Activated CD8-positive, alpha-beta memory T cell treated with anti-CD3 and anti-CD28 coated beads, Interleukin-2, amount 50 U/mL, for 48 hours (primary cell): ENCODE measurements at places on chromosomes 2 and 18.

DNA sequence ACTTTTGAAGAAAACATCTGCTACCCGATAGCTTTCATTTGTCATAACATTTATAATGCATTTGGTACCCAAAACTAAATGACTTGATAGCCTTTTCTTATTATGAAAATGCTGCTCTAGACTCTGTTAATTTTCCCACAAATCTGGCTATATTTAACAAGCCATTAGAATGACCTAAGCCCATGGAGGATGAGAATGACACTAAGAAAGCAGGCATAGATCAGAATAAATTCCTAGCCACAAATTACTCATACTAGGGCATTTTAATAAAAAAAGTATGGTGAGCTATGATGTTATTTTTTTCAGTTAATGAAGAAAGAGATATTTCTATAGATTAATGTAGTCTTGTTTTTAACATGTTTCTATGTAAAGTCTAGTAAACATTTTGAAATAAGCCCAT, 1728.3 kb downstream of the SUCLG1 start:
- DNase-seq: no peak

DNA sequence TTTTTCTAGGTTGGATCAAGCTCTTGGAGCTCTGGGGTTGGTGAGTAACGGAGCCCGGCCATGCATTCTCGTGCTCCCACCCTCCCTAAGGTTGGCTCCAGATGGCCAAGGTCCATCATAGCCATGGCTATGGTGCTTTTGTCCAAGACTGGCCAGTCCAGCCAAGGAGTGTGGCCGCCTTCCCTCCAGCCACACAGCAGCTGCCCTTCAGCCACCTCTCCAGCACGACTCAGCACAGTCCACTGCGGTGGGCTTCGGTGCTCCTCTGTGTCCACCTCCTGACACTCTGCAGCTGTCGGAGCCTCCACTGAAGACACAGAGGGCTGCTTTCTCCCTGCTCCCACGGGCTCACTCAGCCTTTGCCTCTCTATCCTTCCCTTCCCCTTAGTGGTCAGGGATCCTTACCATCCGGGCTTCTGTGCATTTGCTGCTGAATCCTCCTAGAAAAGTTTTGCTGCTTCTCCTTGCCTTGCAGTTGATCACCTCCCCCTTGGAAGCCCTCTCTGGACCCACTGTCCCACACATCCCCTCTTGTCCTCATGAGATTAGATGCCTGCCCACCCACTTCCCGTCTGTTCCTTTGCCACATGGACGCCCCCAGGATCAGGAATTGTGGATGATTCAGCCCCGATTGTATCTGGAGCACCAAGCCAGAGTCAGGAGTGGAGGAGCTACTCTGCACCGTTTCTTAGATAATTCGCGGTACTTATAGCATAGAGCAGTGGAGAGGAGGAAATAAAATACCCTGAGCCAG, 177.1 kb upstream of the COPS8 start:
- no peak for DNase-seq

DNA sequence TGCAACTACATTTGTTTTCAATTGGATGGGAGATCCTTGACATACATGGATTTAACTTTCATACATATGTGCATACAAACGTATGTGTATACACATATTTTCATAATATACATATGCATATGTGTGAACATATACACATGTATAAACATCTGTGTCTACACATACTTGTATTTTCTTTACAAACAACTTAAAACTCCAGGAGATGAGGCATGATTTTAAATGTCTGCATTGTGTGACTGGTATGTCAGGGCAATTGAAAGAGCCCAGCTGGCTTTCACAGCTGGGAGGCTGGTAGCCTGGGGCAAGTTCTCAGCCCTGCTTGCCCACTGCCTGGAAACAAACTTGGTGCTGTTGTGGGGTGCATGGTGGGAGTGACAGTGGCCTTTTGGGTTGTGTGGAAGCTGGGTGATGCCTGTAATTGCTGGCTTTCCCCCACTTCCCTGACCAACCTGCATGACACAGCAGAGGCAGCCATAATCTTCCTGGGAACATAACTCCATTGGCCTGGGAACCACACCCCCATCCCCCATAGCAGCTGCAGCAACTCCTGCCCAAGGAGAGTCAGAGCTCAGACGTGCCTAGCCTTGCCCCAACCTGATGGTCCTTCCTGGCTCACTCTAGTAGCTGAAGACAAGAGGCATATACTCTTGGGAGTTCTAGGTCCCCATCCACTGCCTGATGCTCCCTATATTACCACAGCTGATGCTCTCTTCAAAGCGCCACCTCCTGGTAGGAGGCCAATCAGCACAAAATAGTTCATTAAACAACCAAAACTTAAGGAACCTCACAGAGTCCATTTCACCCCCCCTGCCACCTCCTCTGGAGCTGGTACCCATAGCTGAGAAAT, 158.3 kb downstream of the CERS6 start:
- no peak for DNase-seq

DNA sequence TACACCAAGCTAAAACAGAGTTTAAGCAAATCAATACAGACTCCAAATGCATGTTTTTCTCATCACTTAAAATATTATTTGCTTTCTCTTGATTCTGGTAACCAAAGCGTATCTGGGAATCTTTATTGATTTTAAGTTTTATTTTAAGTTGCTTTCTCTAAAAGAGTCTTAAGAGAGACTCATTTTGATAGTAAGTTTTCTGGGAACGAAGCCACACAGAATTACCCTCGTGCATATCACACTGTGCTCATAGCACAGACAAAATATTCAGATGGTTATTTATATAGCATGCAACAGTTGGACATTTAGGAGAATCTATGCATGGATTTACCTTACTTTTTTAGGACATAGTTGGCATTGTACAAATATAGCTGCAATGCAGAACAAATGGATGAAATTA, 597.5 kb upstream of the NRXN1 start:
- DNase-seq: no peak

GRCh38 chr2:141957827-141958450, 172.9 kb downstream of the LRP1B start:
- DNase-seq: no peak

DNA sequence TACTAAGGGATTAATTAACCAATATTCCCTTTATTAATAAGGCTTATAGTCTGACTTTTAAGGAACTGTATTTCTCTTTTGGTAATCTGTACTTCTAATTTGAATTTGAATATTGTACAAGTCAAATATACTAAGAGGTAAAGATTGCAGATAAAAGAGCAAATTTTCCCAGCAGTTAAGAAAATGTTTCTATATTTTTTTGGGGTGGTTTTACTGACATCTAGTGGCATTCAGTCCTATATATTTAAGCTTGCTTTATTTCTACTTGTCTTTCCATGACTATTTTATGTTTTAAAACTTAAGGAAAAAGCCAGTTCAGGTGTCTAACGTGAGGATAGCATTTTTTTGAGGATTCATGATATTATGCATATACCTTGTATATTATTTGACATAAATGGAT, 41.6 kb downstream of the TDRD15 start:
- no peak for DNase-seq

GRCh38 chr2:135162786-135163185, 110.7 kb downstream of the RAB3GAP1 start:
- no peak for DNase-seq

DNA sequence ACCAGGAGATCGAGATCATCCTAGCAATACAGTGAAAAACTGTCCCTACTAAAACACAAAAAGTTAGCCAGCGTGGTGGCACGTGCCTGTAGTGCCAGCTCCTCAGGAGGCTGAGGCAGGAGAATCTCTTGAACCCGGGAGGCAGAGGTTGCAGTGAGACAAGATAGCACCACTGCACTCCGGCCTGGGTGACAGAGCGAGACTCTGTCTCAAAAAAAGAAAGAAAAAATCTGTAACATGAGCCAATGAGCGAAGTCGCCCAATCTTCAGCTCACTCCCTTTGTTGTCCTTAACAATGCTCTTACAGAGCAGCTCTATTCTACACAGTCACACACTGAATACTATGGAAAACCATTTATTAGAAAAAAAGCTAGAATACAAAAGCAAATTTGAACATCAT, 22.0 kb downstream of the FAM98A start:
- DNase-seq: no peak
